ENCODE measurements at places on chromosomes 7 and 10.

DNA sequence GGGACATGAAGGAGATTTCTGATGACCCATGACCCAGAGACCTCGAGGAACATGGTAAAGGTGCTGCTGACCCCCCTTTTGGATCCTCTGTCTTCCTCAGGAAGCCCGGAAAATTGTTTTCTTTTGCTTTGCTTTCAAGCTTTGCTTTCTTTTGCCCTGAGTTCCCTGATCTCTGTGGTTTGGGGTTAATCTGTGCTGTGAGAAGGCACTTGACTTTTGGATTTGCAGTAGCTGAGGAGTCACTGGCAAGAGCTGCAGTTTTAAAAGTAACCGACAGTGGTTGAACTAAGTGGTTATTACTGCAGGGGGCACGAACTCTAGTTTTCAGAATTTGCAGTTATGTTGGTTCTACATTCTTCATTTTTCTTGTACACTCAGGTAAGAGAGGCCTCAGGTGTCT, 53.0 kb downstream of the PDZD8 start:
- no peak for DNase-seq

- DNase-seq = no peak
Observed at GRCh38 chr7:17242504-17242903, 55.9 kb upstream of the AHR start.

DNA sequence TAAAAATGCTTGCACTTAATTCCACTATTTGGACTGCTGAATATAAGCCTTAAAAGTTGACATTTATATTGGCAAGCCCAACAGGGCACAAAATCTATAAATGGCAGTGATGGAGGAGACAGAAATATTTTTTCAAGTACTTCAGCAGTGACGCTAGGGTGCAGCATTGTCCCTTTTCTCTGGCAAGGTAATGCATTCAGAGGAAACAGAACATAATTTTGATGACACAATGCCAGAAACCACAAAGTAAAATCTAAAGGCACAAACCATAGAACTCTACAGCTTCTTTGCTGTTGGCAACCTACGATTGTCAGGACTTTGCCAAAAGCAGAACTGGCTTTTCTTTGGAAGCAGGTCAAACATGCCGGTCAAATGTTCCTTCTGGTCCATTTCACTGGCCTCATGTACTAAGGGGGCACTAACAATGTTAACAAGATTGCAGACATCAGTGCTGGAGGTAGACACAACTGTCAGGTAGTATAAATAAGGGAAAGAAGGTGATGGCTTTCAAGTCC, 30.9 kb upstream of the FAM133B start:
- peak; percentile 63 for DNase-seq

GRCh38 chr10:22652988-22653481, 61.3 kb downstream of the PIP4K2A start:
- no peak for DNase-seq
